ENCODE measurements at places on chromosomes 5 and 9. TPM values are rescaled to one million over a fixed set of nuclear protein-coding genes. Genes with fewer than 3 reads are reported as not detected.

The TMEM141 gene
- 63.9 TPM for total RNA-seq

- no peak overlapping the region for H3K4me3 ChIP-seq
- no peak for DNase-seq
- no peaks in the 10 kb centered on the region for H3K36me3 ChIP-seq
Observed at GRCh38 chr9:105890046-105890822, 195.9 kb downstream of the TMEM38B start.

DNA sequence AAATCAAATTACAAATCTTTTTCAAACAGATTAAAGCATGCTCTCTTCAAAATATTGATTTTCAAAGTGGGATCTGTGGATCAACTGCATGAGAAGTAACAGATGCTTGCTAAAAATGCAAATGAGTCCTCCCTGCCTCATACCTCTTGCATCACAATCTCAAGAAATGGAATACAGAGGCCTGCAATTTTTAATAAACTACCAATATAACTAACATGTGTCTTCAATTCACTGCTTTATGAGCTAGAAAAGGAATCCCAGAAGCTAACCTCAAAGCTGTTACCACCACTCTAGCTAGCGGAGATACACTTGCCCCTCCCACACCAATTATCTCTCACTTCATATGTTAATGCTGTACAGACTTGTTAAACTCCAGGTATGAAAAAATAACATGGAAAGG is 9.6 kb downstream of the OR13C5 start:
- no peak for DNase-seq
- H3K27me3 ChIP-seq, result no peaks in the 10 kb centered on the region
- H3K27ac ChIP-seq, result no peak overlapping the region
- H3K4me3 ChIP-seq, result no peak overlapping the region
- no peaks in the 10 kb centered on the region for H3K4me1 ChIP-seq
- H3K36me3 ChIP-seq, result no peaks in the 10 kb centered on the region

The HARS1 gene
- total RNA-seq, result 63.9 TPM

GRCh38 chr5:58064801-58065200 is 395.1 kb downstream of the PLK2 start:
- no peak overlapping the region for H3K4me3 ChIP-seq
- H3K4me1 ChIP-seq, result no peaks in the 10 kb centered on the region
- no peak overlapping the region for H3K27ac ChIP-seq
- H3K27me3 ChIP-seq, result no peaks in the 10 kb centered on the region
- no peaks in the 10 kb centered on the region for H3K36me3 ChIP-seq

The RFESD gene
- total RNA-seq, result 2.1 TPM

DNA sequence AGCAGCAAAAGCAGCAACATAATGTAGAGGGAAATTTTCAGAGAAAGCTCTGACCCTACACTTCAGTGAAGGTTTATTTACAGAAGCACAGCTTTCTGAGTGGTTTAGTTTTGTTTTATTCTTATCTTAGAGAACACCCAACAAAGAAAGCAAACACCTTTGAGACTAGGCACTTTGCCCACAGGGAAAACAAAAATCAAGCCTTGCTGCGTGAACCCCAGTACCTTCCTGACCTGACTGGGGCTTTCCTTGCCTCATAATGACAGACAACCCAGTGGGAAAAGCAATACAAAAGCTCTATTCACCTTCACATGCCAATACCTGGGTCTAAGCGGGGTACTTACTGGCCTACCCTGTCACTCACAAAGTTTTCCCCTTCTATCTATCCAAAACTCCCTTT is 189.8 kb downstream of the HINT1 start:
- no peak for DNase-seq
- H3K27ac ChIP-seq, result no peak overlapping the region
- H3K4me3 ChIP-seq, result no peak overlapping the region
- no peaks in the 10 kb centered on the region for H3K36me3 ChIP-seq
- no peaks in the 10 kb centered on the region for H3K4me1 ChIP-seq

GRCh38 chr9:77833561-77834429 is 185.7 kb upstream of the GNA14 start:
- no peak for DNase-seq
- H3K27ac ChIP-seq, result no peak overlapping the region
- H3K4me3 ChIP-seq, result no peak overlapping the region
- H3K27me3 ChIP-seq, result no peaks in the 10 kb centered on the region

DNA sequence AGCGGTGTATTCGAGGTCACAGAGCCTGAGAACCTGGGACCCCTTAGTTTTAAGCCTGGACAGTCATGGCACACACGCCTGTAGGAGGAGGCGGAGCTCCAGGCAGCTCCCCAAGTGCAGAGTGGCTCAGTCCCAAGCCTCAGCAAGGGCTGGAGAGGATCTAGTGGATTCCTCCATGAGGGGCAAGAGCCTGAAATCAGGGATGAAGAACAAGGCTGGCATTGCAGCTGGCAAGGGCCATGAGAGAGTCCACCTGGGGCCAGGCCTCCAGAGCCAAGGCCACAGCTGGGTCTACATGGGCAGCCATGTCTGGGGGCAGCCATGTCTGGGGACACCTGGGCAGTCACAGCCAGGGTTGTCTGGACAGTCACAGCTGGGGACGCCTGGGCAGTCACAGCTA is 21.9 kb downstream of the ADAMTSL2 start:
- peaks cover 16% of the 10 kb centered on the region for H3K36me3 ChIP-seq
- H3K27me3 ChIP-seq, result no peaks in the 10 kb centered on the region
- DNase-seq, result no peak
- H3K4me1 ChIP-seq, result peaks cover 41% of the 10 kb centered on the region
- no peak overlapping the region for H3K4me3 ChIP-seq

GRCh38 chr5:32566319-32567111 is 18.8 kb upstream of the SUB1 start:
- no peaks in the 10 kb centered on the region for H3K4me1 ChIP-seq
- H3K27ac ChIP-seq, result no peak overlapping the region
- H3K4me3 ChIP-seq, result no peak overlapping the region
- no peaks in the 10 kb centered on the region for H3K36me3 ChIP-seq

DNA sequence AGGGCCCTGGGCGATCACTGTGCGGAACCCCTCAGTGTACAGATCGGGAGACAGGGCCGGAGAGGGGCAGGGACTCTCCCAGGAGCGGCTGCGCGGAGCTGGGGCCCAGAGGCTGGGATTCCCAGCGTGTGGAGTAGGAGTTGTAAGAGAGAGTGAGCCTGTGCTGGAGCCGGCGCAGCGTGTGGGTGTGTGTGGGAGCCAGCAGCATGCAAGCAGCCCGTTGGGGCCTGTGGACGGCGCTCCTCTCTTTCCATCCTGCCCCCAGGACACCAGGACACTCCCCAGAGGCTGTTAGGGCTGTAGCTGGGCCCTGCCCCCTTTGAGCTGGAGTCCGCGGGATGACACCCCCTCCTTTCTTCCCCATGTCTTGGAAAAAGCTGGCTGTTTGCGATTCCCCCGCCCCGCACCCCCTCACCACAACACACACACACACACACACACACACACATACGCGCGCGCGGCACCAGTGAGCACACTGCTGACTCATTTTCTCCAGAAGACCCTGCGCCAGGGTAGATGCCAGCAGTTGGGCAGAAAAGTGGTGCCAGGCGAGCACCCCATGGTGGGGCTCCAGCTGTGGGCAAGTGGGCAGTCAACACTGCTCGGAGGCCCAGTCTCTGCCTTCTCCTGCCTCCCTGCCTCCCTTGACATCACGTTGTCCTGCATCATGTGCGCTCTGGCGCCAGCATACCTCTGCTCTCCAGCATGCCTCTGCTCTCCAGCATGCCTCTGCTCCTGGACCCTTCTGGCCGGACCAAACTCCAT is 1.5 kb downstream of the COL27A1 start:
- H3K27ac ChIP-seq, result peak overlapping the region; percentile 92
- DNase-seq, result peak; percentile 40
- H3K4me1 ChIP-seq, result peaks cover 48% of the 10 kb centered on the region
- H3K27me3 ChIP-seq, result no peaks in the 10 kb centered on the region

DNA sequence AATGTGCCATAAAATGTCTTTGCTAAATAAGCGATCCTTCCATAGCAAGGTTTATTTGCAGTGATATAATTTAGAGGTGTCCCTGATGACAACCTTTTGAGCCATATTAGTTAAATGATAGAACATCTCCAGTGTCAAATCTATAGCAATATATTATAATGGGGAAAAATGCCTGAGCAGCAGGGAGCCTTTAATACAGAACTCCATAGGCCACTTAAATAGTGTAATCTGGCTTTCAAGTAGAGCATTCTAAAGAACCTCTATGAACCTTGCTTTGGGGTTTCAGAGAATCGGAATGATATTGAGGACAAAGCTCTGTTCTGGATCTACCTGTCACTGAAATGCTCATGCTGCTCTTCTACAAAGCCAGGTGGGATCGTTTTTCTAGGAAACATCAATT is 96.7 kb upstream of the MEF2C start:
- no peaks in the 10 kb centered on the region for H3K4me1 ChIP-seq
- H3K27ac ChIP-seq, result no peak overlapping the region
- DNase-seq, result no peak
- no peaks in the 10 kb centered on the region for H3K36me3 ChIP-seq
- no peaks in the 10 kb centered on the region for H3K27me3 ChIP-seq
- H3K4me3 ChIP-seq, result no peak overlapping the region

The FBLL1 gene
- total RNA-seq, result not detected

DNA sequence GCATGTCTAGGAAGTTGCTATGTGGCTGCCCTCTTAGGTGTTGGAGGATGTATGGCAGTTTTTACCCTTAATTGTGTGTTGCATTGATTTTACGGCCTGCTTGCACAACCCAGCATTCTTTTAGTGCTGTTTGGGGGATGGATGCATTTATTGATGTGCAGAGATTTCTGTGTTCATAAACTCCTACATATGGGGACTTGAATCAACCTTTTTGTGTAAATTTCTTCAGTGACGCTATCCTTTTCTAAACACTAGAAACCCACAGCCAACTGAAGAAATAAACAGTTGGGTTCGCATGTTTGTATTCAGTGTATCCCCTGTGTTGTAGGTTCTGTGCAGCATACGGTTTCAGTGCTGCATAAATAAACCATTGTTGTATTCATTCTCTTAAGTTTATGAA is 263.7 kb downstream of the RASEF start:
- H3K27me3 ChIP-seq, result no peaks in the 10 kb centered on the region
- H3K4me1 ChIP-seq, result no peaks in the 10 kb centered on the region
- H3K27ac ChIP-seq, result no peak overlapping the region
- no peaks in the 10 kb centered on the region for H3K36me3 ChIP-seq
- H3K4me3 ChIP-seq, result no peak overlapping the region

GRCh38 chr9:107323836-107324585 is 40.9 kb downstream of the RAD23B start:
- no peak overlapping the region for H3K4me3 ChIP-seq
- no peak for DNase-seq
- H3K36me3 ChIP-seq, result peaks cover 6% of the 10 kb centered on the region
- H3K27me3 ChIP-seq, result no peaks in the 10 kb centered on the region
- H3K27ac ChIP-seq, result no peak overlapping the region
- H3K4me1 ChIP-seq, result no peaks in the 10 kb centered on the region

DNA sequence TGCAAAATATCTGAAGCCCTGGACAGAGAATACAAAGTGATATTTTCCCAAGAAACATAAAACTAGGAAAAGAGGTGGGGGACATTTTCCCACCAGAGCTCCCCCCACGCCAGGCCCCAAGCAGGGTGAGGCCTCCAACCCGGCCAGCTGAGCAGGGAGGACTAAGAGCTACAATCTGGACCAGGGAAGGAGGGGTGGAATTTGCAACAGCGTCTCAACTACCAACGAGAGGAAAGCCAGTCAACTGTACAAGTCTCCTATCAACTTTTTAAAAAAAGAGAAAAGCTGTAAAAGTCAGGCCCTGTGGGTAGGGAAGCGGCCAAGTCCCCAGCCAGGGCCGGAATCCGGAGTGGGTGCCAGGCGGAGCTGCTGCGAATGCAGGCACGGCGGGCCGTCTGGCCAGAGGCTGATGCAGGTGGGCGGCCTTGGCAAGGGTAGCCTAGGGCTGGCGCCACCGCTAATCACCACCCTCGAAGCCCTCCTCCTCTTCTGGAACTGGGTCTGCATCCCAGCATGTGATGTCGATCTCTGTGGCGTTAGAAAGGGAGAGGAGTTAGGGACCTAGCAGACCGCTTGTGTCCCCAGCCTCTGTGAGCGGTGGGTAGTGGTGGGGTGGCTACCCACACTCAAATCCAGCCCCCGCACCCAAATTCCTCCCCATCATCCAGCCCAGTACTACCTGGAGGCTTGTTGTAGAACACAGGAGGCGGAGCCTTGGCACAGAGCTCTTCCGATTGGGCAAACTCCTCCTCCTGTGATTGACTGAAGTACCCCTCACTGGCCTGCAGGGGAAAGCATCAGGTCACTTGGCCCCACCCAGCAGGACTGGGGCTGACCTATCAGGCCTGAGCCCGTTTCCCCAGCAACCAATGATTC is 10.6 kb downstream of the PRR7 start:
- H3K27me3 ChIP-seq, result no peaks in the 10 kb centered on the region
- DNase-seq, result peak; percentile 66
- H3K27ac ChIP-seq, result peak overlapping the region; percentile 63
- H3K36me3 ChIP-seq, result peaks cover 42% of the 10 kb centered on the region

The PPP2R2B gene
- total RNA-seq, result 18.2 TPM

The SLC6A7 gene
- total RNA-seq, result not detected

DNA sequence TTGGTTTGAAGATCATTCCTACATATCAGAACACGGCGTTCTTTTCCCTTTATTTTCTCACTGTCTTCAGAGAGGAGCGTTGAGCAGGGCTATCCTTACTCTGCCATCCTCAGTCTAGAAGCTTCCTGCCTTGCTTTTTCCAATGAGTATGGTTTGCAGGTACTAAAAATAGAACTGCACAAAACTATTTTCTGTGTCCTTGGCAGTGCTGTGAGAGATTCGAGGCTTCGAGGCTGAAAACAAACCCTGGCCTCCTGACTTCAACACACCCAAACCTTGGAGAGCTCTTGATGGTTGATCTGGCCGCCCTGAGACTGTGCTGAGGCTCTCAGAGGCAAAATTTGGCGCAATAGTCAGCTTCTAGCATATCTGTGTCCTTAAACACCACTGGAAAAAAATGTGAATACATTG is 78.9 kb downstream of the GOLPH3 start:
- H3K27ac ChIP-seq, result peak overlapping the region; percentile 25
- H3K4me1 ChIP-seq, result peaks cover 36% of the 10 kb centered on the region
- H3K4me3 ChIP-seq, result no peak overlapping the region
- peak; percentile 33 for DNase-seq

DNA sequence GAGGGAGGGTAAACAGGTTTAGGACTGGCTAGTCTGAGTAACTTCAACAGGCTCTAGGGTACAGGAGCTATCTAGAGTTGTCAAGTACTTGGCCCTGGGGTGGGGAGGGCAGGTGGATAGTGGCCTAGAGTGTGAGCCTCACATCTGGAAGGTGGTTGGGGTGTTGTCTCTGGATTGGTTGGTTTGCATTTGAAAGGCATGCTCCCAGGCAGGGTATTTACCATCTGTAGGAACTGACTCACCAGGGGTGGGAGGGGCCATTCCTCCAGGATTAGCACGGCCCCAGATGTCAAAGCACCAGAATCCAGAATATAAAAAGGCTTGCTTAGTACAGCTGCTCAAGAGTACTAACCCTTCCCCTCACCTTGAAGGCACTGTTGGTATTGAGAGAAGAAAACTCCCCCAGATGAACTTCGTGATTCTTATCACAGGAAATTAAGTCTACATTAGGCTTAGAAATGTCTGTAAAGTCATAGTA is 193.3 kb downstream of the NTRK2 start:
- no peak for DNase-seq
- no peaks in the 10 kb centered on the region for H3K36me3 ChIP-seq
- no peaks in the 10 kb centered on the region for H3K4me1 ChIP-seq
- no peak overlapping the region for H3K4me3 ChIP-seq
- H3K27me3 ChIP-seq, result no peaks in the 10 kb centered on the region

Data from tibial nerve (tissue), 4 donors.